ENCODE measurements at places on chromosomes 5 and 9. TPM values are rescaled to one million over a fixed set of nuclear protein-coding genes. Genes with fewer than 3 reads are reported as not detected.

FCN2 gene
- not detected for total RNA-seq

- no peak for DNase-seq
Measured at GRCh38 chr5:8185852-8186251, 316.9 kb downstream of the MTRR start.

C5orf58 gene
- total RNA-seq: not detected

GRCh38 chr9:928363-929042 is 48.0 kb upstream of the DMRT3 start:
- peak; percentile 75 for DNase-seq

- no peak for DNase-seq
Measured at GRCh38 chr5:91119981-91120850, 262.9 kb downstream of the ARRDC3 start.
